ENCODE measurements at places on chromosomes 2 and 18.
A peak's percentile ranks its signal among the peaks of the same experiment; 100 is the strongest.

GRCh38 chr2:24826773-24827145 is 33.5 kb downstream of the CENPO start:
- no peak for DNase-seq

DNA sequence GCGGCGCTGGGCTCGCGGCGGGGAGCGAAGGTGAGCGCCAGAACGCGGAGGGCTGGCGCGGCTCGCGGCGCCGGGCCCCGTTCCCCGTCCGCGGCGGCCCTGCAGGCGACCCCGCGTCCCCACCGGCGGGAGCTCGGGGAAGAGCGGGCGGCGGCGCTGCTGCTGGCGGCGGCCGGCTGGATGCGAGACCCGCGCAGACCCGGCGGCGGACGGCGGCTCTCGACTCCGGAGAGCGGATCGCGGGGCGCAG is 213 bp downstream of the DOK6 start:
- peak; percentile 41 for DNase-seq

- no peak for DNase-seq
Measured at GRCh38 chr2:2645162-2645855, 314.2 kb upstream of the MYT1L start.

DNA sequence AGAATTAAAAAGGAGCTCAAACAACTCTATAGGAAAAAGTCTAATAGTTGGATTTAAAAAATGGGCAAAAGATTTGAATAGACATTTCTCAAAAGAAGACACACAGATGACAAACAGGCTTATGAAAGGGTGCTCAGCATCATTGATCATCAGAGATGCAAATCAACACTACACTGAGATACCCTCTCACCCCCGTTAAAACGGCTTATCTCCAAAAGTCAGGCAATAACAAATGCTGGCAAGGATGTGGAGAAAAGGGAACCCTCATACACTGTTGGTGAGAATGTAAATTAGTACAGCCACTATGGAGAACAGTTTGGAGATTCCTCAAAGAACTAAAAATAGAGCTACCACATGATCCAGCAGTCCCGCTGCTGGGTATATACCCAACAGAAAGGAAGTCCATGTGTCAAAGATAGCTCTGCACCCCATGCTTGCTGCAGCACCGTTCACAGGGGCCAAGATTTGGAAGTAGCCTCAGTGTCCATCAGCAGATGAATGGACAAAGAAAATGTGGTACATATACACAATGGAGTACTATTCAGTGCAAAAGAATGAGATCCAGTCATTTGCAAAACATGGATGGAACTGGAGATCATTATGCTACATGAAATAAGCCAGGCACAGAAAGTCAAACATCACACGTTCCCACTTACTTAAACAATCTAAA is 46.7 kb upstream of the B3GNT7 start:
- DNase-seq, result no peak

DNA sequence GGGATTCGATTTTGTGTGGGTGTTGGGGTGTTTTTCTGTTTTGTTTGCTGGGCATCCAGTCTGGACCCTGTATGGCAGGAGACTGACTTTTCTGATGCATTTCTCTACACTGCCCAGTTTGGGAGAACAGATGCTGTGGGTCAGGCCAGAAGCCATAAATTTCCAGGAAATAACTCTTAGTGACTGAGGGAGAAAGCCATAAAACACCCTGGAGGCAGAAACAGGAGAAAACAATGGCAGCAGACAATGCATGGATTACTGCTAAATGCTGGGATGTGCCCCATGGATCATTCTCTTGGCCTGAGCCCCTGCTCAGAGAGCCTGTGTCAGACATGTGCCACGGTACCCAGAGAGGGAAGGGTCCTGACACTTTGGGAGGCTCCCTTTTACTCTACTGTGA is 133.6 kb upstream of the CAPN13 start:
- DNase-seq, result no peak

DNA sequence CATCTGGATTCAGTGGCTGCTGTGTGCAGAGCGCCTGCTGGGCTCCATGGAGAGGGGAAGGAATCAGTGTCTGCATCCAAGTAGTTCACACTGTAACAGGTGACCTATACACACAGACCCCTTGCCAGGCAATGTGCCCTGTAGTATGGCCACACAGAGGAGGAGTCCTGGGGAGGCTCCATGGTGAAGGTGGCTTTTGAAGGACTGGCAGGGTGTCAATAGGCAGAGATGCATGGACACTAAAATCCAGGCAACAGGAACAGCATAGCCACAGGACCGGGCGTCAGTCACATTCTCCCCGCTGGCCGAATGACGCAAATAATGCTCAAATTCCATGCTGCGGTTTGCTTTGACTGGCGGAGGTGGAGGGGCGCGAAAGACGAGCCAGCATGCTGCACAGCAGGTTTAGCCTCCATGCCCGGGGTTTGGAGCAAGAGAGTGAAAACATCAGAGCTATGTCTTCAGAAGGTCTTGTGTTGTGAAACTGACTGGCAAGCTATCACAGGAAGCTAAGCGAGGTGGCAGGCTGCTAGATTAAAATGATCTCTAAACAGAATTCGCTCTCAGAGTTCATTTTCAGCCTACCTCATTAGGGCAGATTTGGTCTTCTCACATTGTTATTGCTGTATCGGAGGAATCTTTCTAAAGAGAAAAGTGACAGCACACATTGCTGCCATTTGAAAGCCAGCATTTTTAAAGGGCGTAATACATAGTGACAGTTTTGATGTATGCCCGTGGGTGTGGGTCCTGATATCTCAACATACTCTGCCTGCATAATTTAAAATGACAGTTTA is 1.2 kb upstream of the CHMP1B start:
- peak; percentile 92 for DNase-seq

DNA sequence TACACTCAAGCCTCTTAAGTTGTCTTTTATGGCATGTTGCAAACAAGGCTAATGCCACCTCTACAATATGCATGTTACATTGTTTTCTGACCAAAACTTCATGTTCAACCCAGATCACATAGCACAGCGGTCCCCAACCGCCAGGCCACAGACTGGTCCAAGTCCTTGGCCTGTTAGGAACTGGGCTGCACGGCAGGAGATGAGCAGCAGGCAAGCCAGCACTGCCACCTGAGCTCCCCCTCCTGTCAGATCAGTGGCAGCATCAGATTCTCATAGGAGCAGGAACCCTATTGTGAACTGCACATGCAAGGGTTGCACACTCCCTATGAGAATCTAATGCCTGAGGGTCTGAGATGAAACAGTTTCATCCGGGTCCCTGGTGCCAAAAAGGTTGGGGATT is 324.8 kb upstream of the CHAC2 start:
- no peak for DNase-seq

DNA sequence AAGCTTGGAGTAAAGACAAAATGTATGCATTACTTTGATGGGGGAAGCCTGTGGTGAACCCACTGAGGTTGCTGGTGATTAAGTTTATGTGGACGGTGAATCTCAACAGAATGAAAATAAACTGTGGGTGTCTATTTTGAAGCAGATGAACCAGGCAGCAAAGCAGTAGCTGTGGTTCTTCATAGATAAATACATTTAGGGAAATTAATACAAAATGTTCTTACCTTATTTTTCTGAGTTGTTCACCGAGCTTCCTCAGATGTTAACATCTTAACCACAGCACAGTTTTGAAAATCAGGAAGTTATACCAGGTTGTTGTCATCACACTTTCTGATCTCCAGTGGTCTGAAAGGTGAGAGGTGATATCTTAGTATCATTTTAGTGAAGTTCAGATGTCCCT is 53.9 kb downstream of the NCK2 start:
- DNase-seq, result no peak

DNA sequence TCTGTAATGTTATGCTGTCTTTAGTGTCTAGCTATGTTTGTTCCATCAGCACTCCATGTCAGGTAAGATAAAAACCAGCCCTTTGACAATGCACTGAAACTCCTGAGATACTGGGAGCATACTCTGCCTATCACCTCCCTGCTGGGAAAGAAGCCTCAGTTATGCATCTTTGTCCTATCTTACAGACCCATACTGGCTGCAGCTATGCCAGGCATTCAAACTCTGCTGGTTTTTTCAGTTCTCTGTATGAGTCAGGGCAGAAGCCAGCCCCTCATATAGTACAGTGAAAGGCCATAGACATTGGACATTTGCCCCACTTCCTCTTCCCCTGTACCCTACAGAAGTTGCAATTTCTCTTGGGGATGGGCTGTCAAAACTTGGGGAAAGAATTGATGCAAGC is 181.1 kb upstream of the RGPD4 start:
- peak; percentile 46 for DNase-seq

DNA sequence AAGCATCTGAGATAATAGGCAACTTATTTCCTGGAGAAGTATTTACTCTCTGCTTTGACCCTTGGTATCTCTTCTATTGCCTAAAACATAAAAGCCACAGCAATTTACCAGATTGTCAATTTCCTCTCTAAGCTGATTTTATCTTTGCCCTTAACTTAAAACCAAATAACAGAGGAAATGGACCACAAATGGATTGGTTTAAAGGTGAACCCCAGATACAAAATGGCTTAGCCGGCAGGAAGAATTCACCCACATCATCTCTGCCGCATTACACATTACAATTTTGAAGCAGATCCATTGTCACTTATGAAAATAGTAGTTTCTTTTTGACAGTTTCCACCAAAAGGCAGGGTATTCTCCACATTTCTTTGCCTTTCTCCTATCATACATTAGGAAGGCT is 585.8 kb upstream of the CHAC2 start:
- no peak for DNase-seq

DNA sequence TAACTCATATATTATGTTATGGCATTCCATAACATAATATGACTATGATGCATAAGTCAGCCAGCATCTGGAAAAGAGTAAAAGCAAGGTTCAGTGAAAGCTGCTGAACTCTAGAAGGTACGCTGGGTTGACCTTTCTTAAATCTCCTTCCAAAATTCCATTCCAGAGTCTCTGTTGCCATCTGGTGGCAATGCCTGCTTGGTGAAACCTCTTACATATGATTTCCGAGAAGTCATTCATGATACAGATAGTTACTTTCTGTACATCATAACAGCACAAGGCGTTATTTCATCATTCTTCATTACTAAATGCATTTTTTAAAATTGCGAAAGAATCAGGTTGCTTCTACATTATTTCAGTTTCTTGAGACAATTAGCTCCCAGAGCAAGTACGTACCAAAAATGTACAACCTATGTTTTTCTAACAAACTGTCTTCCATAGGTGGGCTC is 7.0 kb upstream of the EPG5 start:
- peak; percentile 89 for DNase-seq

- DNase-seq, result no peak
Measured at GRCh38 chr2:37919631-37920032, 5.5 kb upstream of the RMDN2 start.

DNA sequence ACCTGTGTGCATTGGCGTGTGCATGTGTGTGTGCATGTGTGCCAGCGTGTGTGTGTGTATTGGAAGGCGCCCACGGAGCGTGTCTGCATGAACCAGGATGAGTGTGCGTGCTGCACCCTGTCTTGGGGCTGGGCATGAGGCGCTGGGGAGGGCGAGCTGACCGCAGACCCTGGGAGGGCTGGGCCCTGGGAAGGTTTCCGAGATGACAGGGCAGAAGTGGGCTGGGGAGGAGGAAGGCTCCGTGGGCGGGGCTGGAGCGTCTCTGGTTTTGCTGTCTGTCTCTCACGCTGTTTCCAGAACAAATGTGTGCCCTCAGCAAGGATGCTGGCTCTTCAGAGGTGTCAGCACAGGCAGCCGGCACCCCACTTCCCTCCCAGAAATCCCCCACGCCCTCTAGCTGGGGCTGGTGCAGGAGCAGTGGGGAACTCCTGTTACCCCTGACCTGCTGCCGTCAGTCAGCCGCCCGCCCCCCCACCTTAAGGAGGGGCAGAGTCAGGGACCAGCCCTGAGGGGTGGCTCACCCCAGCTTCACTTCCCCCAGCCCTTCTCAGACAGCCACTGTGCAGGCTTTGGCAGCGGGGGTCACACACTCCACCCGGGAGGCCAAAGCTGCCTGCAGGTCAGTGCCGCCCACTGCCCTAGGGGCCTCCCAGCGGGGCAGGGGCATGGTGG is at the start of gene GPR35:
Gene GPR35, plus strand, starts transcription at position 531 of the 672 bp plus-strand sequence. CDS start 4,473 bp downstream, outside the sequence.
- DNase-seq, result peak; percentile 89

DNA sequence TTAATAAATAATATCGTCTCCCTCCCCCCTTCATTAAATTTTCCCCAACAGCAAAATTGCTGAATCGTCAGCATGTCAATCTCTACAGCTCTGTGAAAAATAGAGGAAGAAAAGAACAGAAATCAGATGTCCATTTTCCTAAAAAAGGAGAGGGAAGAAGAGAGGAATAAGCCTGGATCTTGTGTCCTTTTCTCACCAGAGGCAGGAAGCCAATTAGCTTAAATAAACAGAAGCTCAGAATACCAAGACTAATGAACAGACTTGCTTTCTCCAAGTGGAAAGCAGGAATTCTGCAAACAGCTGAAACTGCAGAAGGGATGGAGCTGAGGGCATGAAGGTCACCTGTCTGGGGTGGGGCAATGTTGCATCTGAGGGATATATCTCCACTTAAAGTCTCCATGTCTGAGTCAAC is 265.7 kb downstream of the CCDC85A start:
- no peak for DNase-seq

DNA sequence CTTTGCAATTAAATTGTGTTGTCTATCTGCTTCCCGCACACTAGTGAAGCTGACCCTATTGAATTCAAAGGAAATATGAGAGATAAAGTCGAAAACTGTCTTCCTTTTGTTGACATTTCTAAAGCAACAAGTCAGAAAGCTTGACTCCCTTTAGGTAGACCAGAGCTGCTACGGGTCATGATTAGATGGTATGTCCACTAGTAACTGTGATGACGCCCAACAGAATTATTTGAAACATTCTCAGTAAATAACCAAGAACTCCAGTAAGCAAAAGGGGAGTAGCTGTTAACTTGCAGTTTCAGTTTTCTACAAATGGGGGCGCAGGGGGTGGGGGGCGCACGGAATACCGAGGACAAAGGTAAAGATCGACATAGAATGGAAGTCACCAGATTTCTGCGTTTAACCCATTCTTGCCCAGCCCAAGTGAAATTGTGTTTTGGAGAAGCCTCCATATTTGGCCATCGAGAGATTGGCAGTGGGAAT is 56.4 kb downstream of the CRIM1 start:
- no peak for DNase-seq

DNA sequence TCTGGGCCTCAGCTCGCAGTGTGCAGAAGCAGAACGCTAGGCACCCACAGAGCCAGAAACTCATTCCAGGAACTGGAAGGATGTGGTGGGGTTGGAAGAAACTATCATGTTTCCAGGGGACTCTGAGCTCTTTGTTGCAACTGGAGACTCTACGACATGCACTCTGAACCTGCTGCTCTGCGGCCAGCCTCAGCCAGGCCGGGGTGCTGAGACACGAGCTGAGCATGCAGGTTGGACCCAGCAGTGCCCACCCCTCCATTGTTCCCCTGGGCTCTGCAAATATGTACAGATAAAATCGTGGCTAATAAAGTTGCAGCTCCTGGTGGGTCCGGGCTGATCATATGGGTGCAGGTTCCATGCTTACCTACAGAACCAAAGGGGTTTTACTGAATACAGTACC is 37.6 kb upstream of the ARL4C start:
- no peak for DNase-seq

All from fibroblast of skin of scalp (primary cell).